A549 treated with CpdA at 1 μM for 4 hours (cell line): ENCODE measurements at places on chromosomes 11 and 22. TPM values are rescaled to one million over a fixed set of nuclear protein-coding genes. Genes with fewer than 3 reads are reported as not detected.

Gene HBG1
- not detected in 5 replicates for total RNA-seq

Gene BCO2
- 0.79 to 1.3 TPM (median 0.95 TPM) in 5 replicates for total RNA-seq

Gene IGF2
- total RNA-seq, result 1.3 to 3.3 TPM (median 1.9 TPM) in 5 replicates

Gene LARGE2
- 1.4 to 3.1 TPM (median 2.9 TPM) in 5 replicates for total RNA-seq

Gene OR4D5
- total RNA-seq, result not detected in 5 replicates

Gene TPH1
- 0.02 to 0.10 TPM (median 0.08 TPM) in 4 of 5 replicates, not detected in the other for total RNA-seq

Gene OR52N5
- total RNA-seq, result not detected in 5 replicates

Gene IL17REL
- not detected in 5 replicates for total RNA-seq

Gene DRD4
- 0.13 to 0.41 TPM (median 0.28 TPM) in 4 of 5 replicates, not detected in the other for total RNA-seq

Gene BID
- 57.8 to 79.7 TPM (median 74.3 TPM) in 5 replicates for total RNA-seq

Gene OOSP2
- total RNA-seq, result not detected in 5 replicates

Gene SPI1
- total RNA-seq, result 0.11 TPM in 1 of 5 replicates, not detected in the others

Gene NAALAD2
- total RNA-seq, result not detected in 5 replicates

Gene ART1
- not detected in 5 replicates for total RNA-seq

Gene PRSS23
- total RNA-seq, result 470 to 536 TPM (median 517 TPM) in 5 replicates

Gene PGA3
- total RNA-seq, result not detected in 5 replicates

Gene SYT13
- 7.2 to 9.1 TPM (median 8.4 TPM) in 5 replicates for total RNA-seq

Gene TUB
- total RNA-seq, result 5.7 to 8.6 TPM (median 7.9 TPM) in 5 replicates

Gene PNPLA3
- 0.69 to 1.2 TPM (median 1.0 TPM) in 5 replicates for total RNA-seq

Gene DEUP1
- not detected in 5 replicates for total RNA-seq

Gene TPBGL
- 0.15 to 0.35 TPM (median 0.20 TPM) in 5 replicates for total RNA-seq

Gene CD82
- total RNA-seq, result 5.9 to 11.2 TPM (median 7.1 TPM) in 5 replicates

Gene CD3G
- total RNA-seq, result not detected in 5 replicates

Gene NRXN2
- 0.03 to 0.30 TPM (median 0.12 TPM) in 5 replicates for total RNA-seq

Gene SWAP70
- 26.0 to 35.6 TPM (median 29.0 TPM) in 5 replicates for total RNA-seq

Gene MSANTD2
- 4.4 to 6.0 TPM (median 5.5 TPM) in 5 replicates for total RNA-seq

Gene HTR3A
- total RNA-seq, result not detected in 5 replicates

Gene CRYBB3
- not detected in 5 replicates for total RNA-seq

Gene IL17RA
- total RNA-seq, result 5.6 to 7.4 TPM (median 6.7 TPM) in 5 replicates

Gene CARD18
- not detected in 5 replicates for total RNA-seq

Gene TRIM29
- 5.2 to 7.1 TPM (median 6.2 TPM) in 5 replicates for total RNA-seq

Gene TMPRSS6
- total RNA-seq, result 0.12 TPM in 1 of 5 replicates, not detected in the others

Gene TXN2
- total RNA-seq, result 56.6 to 74.8 TPM (median 70.7 TPM) in 5 replicates

Gene TMEM45B
- total RNA-seq, result 0.06 to 0.10 TPM (median 0.08 TPM) in 3 of 5 replicates, not detected in the others

Gene SYT7
- total RNA-seq, result 0.69 to 1.1 TPM (median 1.1 TPM) in 5 replicates

Gene CBY1
- total RNA-seq, result 13.7 to 17.4 TPM (median 15.3 TPM) in 5 replicates

Gene NXPE1
- total RNA-seq, result not detected in 5 replicates
